ENCODE measurements at places on chromosomes 11 and 22.

DNA sequence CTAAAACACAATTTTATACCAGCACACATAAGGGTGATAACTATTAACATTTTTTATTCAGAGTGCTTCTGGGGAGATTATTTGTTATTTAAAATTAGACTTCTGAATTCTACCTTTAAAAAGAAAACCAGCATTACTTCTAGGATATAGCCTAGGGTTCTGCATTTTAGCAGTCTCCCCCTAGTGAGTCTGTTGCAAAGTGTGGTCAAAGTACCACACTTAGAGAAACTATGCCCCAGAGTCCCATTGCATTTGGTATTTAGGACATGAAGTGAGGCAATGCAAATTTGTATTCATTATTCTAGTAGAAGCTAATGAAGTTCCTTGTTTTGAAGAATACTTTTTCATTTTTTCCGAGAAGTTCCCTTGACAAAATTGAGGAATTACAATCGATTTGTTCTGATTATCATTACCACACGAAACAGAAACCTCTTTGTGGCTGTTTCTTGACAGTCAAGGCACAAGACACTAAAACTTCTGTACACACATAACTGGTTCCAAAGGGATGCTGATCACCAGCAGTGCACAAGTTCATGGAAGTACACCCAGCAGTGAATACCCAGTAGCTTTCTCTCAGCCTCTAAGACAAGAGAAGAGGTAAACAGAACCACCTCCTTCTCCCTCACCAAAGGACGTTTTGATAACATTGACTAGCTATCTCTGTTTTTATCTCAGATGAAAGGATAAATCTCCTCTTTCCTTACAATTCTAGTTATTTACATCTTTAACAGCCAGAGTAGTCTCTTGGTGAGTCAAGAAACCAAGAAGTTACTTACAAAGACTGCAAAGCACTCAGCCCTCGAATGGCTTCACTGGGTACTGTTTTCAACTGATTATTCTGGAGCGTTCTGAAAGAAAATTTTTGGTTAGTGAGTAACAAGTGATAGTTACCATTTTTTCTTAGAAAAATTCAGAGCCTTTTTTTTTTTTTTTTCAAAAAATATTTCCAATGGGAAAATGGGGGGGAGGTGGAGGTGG lies 27.6 kb upstream of the CCDC34 start:
- peaks cover 10% of the 10 kb centered on the region for H3K4me1 ChIP-seq
- H3K36me3 ChIP-seq = no peaks in the 10 kb centered on the region
- no peak for DNase-seq
- no peaks in the 10 kb centered on the region for H3K27me3 ChIP-seq

GRCh38 chr11:27673979-27674663 lies 26.1 kb downstream of the BDNF start:
- H3K4me1 ChIP-seq = no peaks in the 10 kb centered on the region
- no peak overlapping the region for H3K27ac ChIP-seq
- no peaks in the 10 kb centered on the region for H3K36me3 ChIP-seq
- H3K4me3 ChIP-seq = no peak overlapping the region

DNA sequence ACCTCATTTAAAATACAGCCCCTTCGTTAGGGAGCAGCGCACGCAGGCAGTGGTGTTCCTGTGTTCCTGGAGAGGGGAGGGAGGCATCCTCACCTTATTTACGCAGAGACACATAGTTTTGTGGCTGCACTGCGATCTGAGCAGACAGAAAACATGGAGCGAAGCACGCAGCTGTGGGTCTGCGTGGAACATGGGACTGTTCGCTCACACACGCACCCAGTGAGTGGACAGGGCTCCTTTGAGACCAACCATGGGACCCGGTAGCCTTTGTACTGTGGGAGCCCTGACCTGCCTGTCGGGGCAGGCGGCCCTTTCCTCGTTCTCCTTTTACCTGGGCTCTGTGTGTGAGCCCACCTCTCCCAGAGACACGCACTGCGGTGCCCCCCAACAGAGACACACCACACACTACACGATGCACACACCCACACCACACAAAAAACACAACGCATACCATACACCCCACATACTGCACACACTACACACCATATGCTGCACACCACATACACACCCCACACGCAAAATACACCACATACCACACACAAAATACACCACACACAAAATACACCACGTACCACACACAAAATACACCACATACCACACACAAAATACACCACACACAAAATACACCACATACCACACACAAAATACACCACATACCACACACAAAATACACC lies 1245.7 kb downstream of the BRD1 start:
- peaks cover 16% of the 10 kb centered on the region for H3K27me3 ChIP-seq
- H3K4me3 ChIP-seq = no peak overlapping the region
- H3K4me1 ChIP-seq = no peaks in the 10 kb centered on the region

DNA sequence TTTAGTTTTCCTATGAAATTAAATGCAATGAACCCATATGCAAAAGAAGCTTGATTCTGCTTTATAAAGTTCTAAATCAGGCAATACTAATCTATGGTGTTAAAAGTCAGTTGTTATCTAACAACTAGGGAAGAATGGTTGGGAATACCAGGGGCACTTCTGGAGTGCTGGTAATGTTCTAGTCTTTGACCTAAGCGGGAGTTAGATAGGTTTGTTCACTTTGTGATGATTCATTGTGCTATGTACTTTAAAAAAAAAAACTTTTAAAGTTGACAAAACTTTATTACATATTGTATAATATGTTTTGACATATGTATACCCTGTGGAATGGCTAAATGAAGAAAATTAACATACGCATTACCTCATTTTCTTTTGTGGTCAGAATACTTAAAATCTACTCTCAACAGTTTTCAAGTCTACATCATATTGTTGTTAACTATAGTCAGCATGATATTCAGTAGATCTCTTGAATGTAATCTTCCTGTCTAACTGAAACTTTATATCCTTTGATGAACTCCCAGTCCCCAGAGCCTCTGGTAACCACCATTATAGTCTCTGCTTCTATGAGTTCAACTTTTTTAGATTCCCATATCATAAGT lies 39.2 kb downstream of the BIRC2 start:
- no peak overlapping the region for H3K4me3 ChIP-seq
- DNase-seq = no peak
- H3K27me3 ChIP-seq = no peaks in the 10 kb centered on the region
- H3K4me1 ChIP-seq = peaks cover 45% of the 10 kb centered on the region

DNA sequence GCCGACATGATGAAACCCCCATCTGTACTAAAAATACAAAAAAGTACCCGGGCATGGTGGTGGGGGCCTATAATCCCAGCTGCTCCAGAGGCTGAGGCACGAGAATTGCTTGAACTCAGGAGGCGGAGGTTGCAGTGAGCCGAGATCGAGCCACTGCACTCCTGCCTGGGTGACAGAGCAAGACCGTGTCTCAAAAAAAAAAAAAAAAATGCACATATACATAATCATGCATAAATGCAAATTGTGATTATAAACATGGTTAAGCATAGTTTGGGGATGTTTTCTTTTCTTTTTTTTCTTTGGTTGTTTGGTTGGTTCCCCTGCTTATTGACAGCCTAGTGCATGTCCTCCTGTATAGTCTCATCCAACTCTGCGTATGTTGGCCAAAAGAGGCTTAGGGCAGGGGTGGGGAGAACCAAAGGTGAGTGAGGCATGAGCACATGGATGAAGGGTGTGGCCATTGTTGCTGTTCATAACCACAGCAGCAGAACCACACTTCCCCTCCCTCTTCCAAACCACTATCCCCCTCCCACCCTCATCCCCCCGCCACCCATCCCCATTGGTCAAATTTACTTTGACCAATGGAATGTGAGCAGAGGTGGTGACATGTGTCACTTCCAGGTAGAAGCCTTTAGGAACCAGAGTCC lies 6.9 kb upstream of the VPS37C start:
- H3K27ac ChIP-seq = peak overlapping the region; percentile 81
- peaks cover 50% of the 10 kb centered on the region for H3K4me1 ChIP-seq
- no peaks in the 10 kb centered on the region for H3K27me3 ChIP-seq

DNA sequence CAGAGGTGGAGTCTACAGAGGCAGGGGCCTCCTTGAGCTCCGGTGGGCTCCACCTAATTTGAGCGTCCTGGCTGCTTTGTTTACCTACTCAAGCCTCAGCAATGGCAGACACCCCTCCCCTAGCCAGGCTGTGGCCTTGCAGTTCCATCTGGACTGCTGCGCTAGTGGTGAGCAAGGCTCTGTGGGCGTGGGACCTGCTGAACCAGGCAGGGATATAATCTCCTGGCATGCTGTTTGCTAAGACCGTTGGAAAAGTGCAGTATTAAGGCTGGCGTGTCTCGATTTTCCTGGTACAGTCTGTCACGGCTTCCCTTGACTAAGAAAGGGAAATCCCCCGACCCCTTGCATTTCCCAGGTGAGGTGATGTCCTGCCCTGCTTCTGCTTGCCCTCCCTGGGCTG lies 77.7 kb downstream of the GDPD4 start:
- no peaks in the 10 kb centered on the region for H3K36me3 ChIP-seq
- DNase-seq = no peak
- no peaks in the 10 kb centered on the region for H3K4me1 ChIP-seq
- H3K4me3 ChIP-seq = no peak overlapping the region
- peaks cover 47% of the 10 kb centered on the region for H3K27me3 ChIP-seq

DNA sequence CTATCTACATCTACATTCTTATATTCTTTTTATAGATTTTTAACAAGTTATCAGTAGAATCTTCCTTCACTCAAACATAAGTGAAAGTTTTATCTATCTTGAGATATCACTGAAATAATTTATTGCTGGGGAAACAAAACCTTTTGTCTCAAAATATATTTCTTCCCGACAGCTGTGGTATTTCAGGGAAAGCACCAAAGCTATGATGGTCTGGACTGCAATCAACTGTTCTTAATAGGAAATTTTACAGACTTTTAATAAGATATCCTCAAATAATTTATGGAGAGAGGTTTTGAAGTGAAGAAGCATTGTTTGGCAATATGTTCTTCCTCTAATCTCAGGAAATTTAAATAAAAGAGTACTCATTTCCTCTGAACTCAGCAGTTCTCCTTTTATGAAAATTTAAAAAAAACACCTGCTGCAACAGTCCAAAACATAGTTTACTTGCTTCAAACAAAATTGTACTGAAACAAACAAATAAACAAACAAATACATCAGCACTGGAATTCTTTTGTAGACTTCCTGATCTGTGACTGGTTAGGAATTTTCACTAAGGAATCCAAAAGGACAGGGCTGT lies 33.9 kb upstream of the EIF3M start:
- no peak overlapping the region for H3K27ac ChIP-seq
- no peaks in the 10 kb centered on the region for H3K4me1 ChIP-seq
- no peaks in the 10 kb centered on the region for H3K36me3 ChIP-seq
- H3K27me3 ChIP-seq = peaks cover 9% of the 10 kb centered on the region
- no peak overlapping the region for H3K4me3 ChIP-seq

GRCh38 chr11:64146036-64146955 lies 19.6 kb downstream of the MACROD1 start:
- DNase-seq = peak; percentile 72
- H3K4me1 ChIP-seq = peaks cover 8% of the 10 kb centered on the region
- no peak overlapping the region for H3K27ac ChIP-seq
- no peak overlapping the region for H3K4me3 ChIP-seq

DNA sequence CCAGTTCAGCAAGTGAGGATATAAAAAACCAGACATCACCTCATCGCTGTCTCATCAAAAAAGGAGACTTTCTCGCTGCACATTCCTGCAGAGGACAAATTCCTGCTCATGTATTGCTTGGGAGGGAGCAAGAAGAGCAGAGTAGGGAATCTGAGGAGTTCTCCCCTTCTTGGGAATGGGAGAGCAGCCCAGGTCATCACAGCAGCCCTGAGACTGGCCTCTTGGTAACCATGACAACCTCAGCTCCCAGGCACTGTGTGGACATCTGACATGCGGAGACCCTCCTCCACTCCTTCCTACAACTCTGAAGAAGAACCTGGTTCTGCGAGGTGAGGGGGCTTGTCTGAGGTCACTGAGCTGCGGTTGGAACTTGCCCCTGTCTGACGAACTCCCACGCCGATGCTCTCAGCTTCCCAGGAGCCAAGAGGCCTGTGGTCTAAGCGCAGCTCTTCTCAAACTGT lies 17.9 kb downstream of the RFPL1 start:
- H3K27me3 ChIP-seq = no peaks in the 10 kb centered on the region
- H3K36me3 ChIP-seq = no peaks in the 10 kb centered on the region
- no peak overlapping the region for H3K27ac ChIP-seq

DNA sequence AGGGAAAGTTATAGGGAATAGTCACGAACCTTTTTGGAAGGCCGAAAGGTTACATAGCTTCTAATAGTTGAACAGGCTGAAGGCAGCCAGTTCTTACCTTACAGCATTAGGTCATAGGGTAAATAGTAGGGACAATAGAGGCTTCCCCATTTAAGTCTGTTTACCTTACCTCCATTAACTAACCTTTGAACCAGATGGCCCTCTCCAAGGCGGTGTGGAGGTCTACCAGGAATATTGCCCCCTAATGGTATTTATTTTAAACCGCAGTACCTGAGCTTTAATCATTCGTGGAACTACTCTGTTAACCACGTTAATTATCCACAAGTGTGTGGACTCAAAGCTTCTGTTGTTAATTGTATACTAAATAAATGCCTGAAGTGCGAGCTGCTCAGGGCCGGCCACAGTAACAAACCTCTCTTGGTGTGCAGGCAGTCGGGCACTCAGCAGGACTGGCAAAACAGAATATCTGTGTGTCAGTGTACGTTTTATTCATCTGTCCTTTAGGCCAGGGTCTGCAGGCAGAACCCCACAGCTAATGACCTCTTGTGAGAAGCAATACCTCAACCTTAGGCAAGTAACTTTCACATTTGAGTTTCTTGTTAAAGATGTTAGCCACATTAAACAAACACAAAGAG lies 81.7 kb downstream of the PRCP start:
- no peak overlapping the region for H3K4me3 ChIP-seq
- DNase-seq = no peak
- H3K36me3 ChIP-seq = no peaks in the 10 kb centered on the region
- peaks cover 14% of the 10 kb centered on the region for H3K27me3 ChIP-seq
- no peak overlapping the region for H3K27ac ChIP-seq
- H3K4me1 ChIP-seq = no peaks in the 10 kb centered on the region

DNA sequence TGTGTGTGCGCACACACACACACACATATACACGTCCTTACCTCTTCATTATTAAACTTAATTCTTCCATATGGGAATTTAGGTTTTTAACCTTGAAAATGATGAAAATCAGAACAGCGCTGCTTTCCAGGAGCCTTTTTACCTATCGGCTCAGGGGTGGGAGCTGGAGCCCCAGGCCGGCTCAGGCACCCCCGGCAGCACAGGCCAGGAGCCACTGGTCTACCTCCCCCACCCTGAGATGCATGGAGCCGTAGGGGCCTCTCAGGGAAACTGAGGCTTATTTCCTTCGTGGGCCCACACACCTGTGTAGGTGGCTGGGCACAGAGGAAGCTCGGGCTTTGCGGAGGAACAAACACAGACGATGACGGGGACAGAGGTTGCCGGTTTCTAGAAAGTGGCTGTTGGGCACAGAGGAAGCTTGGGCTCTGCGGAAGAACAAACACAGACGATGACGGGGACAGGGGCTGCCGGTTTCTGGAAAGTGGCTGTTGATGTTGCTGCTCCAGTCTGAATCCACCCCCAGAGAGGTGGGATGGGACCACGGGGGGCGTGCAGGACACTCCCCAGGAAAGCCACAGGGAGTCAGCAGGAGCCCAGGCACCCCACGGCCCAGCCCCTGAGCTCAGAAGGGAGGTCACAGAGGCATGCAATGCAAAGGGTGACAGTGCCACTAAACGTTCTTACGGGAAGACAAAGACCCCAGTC lies 149.4 kb downstream of the BRD1 start:
- no peak overlapping the region for H3K4me3 ChIP-seq
- H3K4me1 ChIP-seq = peaks cover 3% of the 10 kb centered on the region
- H3K36me3 ChIP-seq = no peaks in the 10 kb centered on the region
- no peaks in the 10 kb centered on the region for H3K27me3 ChIP-seq
- DNase-seq = peak; percentile 19

GRCh38 chr11:114278342-114279065 lies 17.7 kb upstream of the NNMT start:
- H3K36me3 ChIP-seq = no peaks in the 10 kb centered on the region
- no peak for DNase-seq
- H3K27me3 ChIP-seq = peaks cover 43% of the 10 kb centered on the region
- H3K4me1 ChIP-seq = no peaks in the 10 kb centered on the region
